ENCODE measurements at places on chromosomes 3 and 15.

DNA sequence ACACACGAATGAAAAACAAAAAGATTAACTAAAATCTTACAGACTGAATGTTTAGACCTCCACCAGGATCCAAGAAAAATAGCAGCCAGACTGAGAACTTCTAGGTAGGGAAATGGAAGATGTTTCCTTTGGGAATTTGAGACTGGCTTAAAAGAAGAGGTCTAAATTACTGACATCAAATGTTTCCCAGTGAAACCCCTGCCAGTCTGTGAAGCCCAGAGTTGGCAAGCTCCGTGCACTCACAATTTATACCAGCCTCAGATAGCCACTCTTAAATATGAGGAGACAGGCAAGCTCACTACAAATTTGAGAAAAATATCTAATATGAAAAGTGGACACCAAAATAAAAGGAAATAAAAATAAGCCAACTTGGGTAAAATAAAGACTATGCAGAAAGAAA is 700.5 kb upstream of the ZNF385D start:
- DNase-seq = no peak

GRCh38 chr3:21528291-21528995 is 222.6 kb downstream of the ZNF385D start:
- DNase-seq = no peak

DNA sequence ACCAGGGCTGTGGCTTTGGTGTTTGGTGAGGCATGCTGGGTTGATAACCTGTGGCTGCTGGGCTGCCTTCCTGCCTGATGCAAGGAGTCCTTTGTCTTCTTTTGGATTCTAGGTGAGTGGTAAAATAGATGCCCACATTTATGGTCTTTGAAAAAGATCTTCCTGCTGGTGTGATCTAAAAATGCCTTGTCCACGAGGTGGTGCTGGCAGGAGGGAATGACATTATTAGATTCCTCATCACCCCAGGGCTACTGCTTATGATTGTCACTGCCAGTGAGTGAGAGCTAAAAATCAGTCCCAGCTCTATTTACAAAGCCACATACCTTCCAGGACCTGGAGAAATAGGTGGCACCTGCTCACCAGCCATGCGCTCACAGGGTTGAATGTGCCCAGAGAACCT is 355.5 kb upstream of the ROPN1 start:
- no peak for DNase-seq

DNA sequence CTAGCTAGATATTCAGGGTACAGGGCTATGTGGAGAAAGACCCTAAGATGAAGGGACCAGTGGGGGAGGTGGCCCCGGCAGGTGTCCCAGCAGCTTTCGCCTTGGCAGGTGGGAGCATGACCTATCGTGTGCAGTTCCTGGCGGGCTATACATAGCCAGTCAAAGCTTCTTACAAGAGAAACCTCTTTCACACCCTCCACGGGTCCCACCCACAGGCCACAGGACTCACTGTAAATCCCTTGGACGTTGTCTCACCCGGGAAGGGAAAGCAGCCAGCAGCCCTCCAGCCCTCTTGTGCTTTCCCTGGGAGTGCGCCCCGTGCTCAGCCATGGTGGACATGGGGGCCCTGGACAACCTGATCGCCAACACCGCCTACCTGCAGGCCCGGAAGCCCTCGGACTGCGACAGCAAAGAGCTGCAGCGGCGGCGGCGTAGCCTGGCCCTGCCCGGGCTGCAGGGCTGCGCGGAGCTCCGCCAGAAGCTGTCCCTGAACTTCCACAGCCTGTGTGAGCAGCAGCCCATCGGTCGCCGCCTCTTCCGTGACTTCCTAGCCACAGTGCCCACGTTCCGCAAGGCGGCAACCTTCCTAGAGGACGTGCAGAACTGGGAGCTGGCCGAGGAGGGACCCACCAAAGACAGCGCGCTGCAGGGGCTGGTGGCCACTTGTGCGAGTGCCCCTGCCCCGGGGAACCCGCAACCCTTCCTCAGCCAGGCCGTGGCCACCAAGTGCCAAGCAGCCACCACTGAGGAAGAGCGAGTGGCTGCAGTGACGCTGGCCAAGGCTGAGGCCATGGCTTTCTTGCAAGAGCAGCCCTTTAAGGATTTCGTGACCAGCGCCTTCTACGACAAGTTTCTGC is 15.0 kb downstream of the GRK7 start:
- no peak for DNase-seq

DNA sequence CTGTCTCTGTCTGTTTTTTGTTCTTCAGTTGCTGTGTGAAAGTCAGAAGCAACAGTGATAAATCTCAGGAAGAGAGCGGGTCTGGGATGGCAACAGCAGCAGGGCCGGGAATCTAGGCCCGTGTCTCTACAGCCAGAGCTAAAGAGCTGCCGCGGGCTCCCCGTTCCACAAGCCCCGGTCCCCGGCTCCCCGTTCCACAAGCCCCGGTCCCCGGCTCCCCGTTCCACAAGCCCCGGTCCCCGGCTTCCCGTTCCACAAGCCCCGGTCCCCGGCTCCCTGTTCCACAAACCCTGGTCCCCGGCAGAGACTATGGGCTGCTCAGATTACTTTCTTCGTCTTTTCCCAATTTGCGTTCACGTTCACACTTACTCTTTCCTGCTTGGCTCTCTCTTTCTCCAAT is 19.5 kb downstream of the RCCD1 start:
- no peak for DNase-seq

GRCh38 chr15:57112178-57112577 is 193.7 kb downstream of the TCF12 start:
- peak; percentile 44 for DNase-seq

GRCh38 chr15:57589281-57589680 is 2.4 kb upstream of the MYZAP start:
- no peak for DNase-seq

- peak; percentile 41 for DNase-seq
Observed at GRCh38 chr3:126365351-126366277, 8.4 kb upstream of the KLF15 start.
